ENCODE measurements at places on chromosomes 2 and 18. TPM values are rescaled to one million over a fixed set of nuclear protein-coding genes. Genes with fewer than 3 reads are reported as not detected.

DNA sequence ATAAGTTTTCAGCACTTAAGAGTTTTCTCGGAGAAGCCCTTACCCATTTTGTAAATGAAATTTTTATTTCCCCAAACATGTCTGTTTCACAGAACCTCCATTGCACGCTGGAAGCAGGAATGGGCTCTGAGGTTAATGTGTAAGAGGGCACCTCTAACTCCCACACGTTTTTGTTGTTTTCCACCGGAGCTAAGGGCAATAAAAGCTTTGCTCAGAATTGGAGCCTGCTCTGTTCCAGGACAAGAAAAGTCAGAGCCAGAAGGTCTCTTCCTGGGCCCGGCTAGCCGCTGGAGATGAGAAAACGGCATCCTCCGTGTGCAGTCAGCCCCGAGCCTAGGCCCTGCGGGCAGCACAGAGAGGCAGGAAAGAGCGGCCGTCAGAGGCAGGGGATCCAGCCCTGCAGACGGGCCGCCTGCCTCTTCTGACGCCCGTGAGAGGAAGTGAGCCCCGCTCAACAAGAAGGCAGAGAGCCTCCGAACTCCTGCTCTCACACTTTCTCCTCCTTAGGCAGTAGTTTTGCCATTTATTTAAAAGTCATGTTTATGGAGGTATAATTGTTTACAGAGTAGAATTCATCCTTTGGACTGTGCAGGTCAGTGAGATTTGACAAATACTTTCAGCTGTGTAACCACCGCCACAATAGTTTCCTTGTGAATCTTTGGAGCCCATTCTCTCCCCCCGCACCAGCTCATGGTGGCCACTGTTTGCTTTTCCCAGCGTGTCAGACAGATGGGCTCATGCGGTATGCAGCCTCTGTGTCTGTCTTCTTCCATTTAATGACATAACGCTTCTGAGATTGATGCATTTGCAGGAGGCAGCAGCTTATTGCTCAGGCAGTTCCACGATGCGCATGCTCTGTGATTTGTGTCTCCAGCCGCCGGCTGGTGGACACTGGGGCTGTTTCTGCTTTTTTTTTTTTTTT lies 117.3 kb downstream of the GALR1 start:
- H3K4me1 ChIP-seq, result no peaks in the 10 kb centered on the region
- H3K27ac ChIP-seq, result no peak overlapping the region
- no peak for ATAC-seq
- no peaks in the 10 kb centered on the region for H3K36me3 ChIP-seq
- H3K27me3 ChIP-seq, result peaks cover 31% of the 10 kb centered on the region

DNA sequence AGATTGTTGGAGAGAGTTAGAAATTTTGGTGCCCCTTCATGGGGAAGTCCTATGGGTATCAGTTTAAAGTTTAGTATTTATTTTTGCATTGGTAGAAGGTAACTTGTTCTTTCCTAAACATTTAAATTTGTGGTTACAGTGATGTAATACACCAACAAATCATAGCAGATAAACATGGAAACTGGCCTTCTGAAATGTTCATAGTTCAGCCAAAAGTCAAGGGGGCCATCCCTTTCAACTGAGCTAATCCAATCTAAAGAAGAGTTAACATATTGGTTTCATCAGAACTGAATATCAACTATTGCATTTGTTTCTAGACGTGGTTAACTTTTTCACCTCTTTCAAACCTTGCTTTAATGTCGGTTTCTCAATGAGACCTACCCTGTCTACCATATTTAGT lies 46.3 kb downstream of the PPP1R1C start:
- peaks cover 8% of the 10 kb centered on the region for H3K27me3 ChIP-seq
- H3K4me3 ChIP-seq, result no peak overlapping the region
- H3K27ac ChIP-seq, result no peak overlapping the region
- ATAC-seq, result no peak
- no peaks in the 10 kb centered on the region for H3K36me3 ChIP-seq

- peaks cover 3% of the 10 kb centered on the region for H3K27me3 ChIP-seq
- H3K36me3 ChIP-seq, result no peaks in the 10 kb centered on the region
- no peak overlapping the region for H3K27ac ChIP-seq
- H3K4me1 ChIP-seq, result no peaks in the 10 kb centered on the region
- no peak overlapping the region for H3K4me3 ChIP-seq
- ATAC-seq, result no peak
These were observed 239.2 kb upstream of the CWC22 start for GRCh38 chr2:180246268-180246667.

GRCh38 chr18:1102848-1103247 lies 198.2 kb downstream of the ADCYAP1 start:
- H3K27me3 ChIP-seq, result no peaks in the 10 kb centered on the region
- H3K4me1 ChIP-seq, result no peaks in the 10 kb centered on the region
- no peak overlapping the region for H3K4me3 ChIP-seq
- H3K36me3 ChIP-seq, result no peaks in the 10 kb centered on the region
- ATAC-seq, result no peak

The WDPCP gene
- total RNA-seq, result 4.8 TPM

The CD226 gene
- total RNA-seq, result 136 TPM

The IL1A gene
- 4.3 TPM for total RNA-seq

The RAX gene
- not detected for total RNA-seq

All from activated T-helper 17 cell treated with anti-CD3 and anti-CD28 coated beads, Interleukin-2, amount 50 U/mL, for 72 hours (primary cell).